ENCODE measurements at places on chromosomes 4 and X.
A peak's percentile ranks its signal among the peaks of the same experiment; 100 is the strongest.

DNA sequence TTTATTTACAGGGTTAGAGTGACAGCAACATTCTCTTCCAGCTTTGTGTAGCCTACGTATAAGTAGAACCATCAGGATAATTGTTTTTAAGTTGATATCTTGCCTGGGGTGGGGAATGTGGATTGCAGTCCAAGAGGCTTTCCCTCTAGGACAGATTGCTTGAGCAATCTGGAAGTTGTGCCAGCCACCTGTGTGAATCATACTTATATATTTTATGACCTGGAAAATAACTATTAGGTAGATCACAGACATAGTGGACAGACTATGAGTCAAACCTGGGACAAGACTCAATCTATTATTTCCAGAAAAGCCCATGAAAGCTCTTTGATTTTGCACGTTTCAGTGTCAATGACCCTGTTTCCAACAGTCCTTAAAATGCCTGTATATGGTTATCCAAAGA is 98.9 kb downstream of the TLL1 start:
- no peak for DNase-seq

DNA sequence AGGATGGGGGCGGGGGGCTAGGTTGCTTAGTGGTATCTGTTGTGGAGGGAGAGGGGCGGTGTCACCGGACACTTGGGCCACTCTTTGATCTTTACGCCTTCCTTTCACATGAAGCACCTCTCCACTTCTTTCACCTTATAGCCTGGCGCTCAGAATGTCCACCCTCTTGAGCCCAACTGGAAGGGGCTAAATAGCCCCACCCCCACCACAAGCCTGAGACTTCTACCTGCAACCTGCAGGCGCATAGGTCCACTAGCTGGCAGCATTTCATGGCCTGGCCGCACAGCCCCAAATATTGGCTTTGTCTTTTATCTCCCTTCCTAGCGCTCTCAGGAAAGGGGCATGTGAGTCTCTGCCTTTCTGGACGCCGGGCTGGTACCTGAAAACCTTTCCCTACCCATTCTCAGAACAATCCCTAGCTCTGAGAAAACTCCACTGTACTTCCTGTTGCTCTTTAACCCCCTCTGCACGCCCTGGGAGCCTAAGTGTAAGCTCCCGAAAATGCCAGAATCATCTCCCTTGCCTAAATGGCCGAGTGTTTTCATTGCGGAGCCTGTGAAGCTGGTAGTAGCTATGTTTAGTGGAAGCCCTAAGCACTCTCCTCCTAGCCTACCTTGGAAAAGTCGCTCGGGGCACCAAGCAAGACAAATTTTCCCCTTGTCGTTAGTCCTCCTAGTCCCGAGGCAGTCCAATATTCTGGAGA is 1.2 kb upstream of the TRPC5 start:
- no peak for DNase-seq

DNA sequence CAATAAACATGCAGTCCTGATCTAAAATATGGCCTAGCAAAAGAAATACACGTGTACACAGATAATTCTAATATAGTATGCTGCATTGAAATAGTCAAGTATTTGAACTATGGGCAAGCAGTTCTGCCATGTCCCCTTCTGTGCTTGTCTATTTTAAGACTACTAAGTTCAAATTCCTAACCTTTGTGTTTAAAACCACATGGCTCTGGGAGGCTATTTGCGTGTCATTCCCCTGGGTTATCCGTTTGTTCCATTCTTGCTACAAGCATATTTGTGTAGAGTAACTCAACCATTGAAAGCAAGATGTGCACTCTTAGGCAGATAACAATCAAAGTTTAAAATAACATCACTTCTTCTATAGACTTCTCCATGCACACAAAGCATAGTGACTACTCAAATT is 25.4 kb upstream of the TBC1D1 start:
- DNase-seq = no peak

GRCh38 chr4:158166701-158167100 is 6.1 kb downstream of the GASK1B start:
- no peak for DNase-seq

DNA sequence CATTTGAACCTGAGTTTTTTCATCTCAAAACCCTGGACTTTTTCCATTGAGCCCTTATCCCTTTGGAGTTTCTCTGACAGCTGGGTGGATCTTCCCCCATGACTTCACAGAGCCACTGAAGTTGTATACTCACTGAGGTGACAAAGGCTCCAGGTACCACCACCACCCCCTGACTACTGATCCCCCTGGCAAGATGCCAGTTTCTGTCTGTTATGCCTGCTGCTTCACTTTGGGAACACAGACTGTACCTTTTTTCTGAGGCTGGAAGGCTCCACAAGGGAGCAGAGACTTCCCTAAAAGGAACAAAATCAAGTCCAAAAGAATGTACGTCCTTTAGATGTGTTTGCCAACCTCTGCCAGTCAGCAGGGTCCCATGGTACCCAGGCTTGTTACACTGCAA is 160.3 kb upstream of the JADE1 start:
- DNase-seq = no peak

GRCh38 chr4:82798168-82799005 is at the start of gene SCD5:
Gene SCD5 (minus strand): TSS chr4:82798796. CDS start chr4:82798537, 259 bp downstream.
- DNase-seq = peak; percentile 86

DNA sequence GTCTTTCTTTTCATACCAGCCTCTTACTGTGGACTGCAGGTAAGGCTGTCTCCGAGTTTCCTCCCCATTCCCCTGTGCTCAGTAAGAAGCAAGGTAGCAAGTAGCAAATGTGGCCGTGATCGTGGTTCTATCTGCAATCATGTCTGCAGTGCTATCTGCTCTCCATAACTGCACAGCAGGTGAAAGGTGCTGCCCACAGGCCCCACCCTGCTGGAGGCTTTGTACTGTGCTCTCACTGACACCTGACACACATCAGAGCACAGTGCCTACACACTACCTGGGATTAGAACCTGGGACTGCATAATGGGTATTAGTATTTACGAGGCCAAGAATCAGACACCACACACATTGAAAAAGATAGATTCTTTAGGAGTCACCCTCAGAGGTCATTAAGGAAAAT is 15.3 kb downstream of the PGRMC1 start:
- no peak for DNase-seq

DNA sequence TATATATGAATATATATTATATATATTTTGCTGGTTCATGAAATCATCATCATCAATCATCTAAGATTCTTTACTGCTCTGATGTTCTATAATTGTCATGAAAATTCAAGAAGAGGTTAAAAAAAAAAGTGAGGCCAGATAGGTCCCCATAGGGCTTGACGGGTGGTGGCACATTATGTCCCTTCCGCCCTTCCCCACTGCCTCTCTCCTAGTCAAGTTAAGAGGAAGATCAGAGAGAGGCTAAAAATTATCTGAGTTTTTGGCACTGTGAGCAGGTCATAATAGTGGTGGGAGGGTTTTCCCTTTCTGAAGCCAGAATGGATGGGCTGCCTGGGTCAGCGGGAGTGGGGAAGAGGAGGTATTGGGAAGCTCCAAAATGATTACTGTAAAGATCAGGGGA is 5.4 kb downstream of the SYNPO2 start:
- no peak for DNase-seq

DNA sequence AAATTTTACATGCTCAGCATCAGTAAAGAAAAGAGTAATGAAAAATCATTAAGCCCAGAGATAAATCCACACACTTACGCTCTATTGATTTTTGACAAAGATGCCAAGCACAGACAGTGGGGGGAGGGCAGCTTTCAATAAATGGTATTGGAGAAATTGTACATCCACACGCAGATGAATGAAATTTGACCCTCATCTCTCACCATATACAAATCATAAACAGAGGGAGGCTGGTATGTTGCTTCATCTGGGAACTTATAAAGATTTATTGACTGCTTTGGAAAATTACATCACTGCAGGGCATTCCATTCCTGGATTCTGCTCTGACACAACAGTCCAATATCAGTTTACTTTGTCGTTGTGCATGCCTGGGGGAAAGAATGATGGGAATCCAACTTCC is 58.4 kb upstream of the XAGE1A start:
- DNase-seq = no peak

DNA sequence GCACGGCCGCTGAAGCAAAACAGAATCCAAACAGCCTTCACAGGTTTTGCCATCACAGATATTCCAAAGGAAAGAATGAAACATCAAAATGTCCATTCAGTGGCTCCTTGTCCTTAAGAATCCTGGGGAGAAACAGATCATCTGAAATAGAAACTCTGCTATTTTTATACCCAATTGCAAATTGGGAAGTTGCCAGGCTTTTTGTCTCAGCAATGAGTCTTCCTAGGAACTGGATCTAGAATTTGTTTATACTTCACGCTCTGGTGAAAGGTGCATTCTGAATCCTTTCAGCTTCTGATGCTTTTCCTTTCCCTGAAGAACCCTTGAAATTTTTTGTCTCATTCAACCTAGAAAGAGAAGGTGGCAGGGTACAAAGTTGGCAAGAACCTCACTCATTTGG is 218.9 kb downstream of the FBXW7 start:
- no peak for DNase-seq
